ENCODE measurements at places on chromosomes 12 and 14.

DNA sequence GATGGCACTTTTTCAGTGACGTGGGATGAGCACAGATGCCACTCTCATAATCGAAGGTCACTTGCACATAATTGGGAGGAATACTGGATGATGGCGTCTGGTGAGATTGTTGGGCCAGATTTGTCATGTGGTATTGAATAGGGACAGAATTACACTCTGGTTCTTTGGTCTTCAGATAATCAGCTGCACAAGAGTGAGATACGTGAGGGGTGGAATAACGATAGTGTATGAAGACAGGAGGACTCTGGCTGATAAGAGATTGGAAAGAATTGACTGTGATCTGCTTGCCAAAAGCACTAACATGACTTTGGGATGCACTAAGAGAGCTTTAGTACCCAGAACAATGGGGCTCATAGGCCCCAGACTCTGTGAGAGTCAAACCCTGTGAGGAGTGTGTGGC lies 7.0 kb upstream of the RABGGTA start:
- DNase-seq = no peak

DNA sequence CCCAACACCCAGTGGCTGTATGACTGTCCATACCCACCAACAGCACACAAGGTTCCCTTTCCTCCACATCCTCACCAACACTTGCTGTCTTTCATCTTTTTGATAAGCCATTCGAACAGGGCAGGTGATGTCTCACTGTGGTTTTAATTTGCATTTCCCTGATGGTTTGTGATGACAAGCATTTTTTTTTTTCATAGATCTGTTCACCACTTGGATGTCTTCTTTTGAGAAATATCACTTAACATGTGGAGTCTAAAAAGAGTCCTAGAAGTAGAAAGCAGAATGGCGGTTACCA lies 198.1 kb upstream of the DIO3 start:
- no peak for DNase-seq

DNA sequence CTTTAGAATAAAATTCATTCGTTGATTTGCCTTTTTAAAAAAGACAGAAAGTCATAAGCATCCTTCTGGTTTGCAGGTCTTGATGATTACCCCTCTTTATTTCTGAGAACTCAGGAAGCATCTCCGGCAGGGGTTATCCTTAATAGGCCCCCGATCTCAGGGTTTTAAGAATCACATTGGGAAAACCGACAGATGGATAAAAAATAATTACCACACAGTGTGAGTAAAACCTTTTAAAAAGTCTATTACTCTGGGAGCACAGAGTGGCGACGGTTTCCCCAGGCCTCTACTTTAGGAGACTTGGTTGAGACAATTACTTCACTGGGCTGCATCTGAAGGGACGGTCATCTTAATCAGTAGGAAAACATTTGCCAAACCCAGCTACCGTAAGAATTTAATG lies 56.5 kb downstream of the KCNMB4 start:
- no peak for DNase-seq

DNA sequence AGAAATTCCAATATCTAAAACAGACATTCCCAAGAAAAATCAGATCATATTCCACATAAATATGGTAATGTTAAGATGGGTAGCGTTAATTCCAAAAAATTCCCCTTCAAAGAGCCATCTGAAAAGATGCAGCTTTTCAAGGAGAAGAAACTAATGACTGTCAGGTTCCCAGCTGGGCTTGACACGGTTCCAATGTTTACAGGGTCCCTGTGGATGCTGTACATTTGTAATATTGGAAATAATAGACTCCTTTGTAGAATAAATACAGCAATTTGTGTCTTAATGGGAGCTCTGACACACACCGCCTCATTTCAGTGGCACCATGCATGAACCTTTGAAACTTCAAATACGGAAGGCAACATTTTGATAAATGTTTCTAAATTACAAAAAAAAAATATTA lies 140.6 kb downstream of the ITPR2 start:
- DNase-seq = no peak

DNA sequence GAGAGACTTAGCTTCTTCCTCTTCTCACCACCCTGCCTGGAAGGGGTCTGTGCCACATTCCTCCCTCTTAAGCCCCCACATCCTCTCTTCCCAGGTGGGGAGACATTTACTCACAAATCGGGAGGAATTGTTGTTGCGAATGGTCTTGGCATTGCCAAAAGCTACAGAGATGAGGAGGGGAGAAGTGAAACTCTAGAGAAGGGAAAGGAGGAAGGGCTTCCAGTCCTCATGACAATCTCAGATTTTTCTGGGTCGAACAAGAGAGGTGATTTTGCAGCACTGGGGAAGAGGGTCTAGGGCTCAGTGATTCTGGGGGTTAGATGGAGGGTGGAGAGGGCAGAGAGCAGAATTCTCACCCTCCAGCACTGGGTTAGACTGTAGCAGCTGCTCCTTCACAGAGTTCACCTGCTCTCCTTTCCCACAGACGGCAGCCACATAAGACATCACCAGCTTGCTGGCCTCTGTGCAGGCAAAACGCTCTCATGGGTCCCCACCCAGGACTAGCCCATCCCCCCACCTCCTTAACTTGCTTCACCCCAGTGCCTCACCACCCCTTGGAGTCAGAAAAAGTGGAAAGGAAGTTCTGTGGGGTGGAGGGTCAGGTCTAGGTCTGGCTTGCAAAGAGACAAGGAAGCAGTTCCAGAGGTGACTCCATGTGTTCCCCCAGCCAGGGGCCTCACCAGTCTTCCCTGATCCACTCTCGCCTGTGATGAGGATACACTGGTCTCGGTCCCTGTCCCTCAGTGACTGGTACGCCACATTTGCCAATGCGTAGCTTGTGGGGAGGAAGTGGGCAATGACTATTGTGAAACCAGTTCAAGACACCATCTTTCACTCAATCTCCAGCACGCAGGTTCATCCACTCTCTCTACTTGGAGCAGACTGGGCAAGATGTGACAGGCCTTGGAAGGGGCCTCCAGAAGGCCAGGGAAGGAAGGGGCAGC lies 2.7 kb downstream of the MYO1A start:
- no peak for DNase-seq

GRCh38 chr12:15796493-15797141 lies 7.4 kb upstream of the EPS8 start:
- no peak for DNase-seq

GRCh38 chr12:65311260-65311659 lies 32.8 kb downstream of the MSRB3 start:
- DNase-seq = no peak

- no peak for DNase-seq
These were observed 2.8 kb upstream of the TMEM229B start for GRCh38 chr14:67491285-67491684.

DNA sequence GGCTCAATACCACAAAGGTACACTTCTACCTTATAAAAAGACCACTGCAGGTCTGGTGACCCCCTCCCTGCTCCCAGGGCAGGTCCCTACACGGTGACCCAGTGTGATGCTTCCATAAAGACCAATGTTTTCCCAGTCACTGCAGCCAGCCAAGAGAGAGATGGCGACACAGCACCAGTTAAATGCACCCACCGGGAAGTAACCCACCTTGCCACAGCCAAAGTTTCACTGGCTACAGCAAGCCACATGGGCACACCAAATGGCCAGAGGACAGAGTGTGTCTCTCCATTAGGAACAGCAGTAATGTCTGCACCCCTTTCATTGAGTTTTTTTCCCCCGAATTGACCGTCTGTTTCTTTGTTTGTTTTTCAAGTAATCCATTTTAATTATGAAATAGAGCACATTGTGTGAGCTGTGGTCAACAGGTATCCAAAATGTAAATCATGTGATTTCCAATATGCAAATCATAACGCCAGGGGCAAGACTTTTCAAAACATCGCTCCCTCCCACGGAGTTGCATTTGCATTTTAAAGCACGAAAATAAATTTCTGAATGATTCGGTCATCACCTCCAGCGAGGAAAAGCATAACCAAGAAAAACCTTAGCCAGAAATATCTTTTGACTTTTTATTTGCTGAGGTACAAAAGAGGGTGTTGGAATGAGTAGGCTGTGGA lies 48.9 kb upstream of the EML1 start:
- DNase-seq = no peak

DNA sequence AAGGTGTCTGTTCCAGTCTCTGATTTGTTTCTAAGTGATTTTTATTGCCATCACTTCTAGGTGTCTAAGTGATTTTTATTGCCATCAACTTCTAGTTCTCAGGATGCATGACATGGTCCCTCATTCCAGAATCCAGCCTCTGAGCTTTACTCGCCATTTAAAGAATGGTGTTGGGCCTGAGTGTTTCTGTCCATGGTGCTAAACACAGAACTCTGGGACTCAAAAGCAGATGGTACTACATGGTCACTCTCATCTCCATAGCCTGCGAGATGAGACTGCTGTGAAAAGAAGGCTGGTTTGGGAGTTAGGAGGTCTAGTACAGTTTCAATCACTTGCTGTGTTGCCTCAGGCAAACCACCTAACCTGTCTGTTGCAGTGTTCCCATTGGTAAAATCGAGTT lies 276.6 kb downstream of the NRXN3 start:
- DNase-seq = no peak

DNA sequence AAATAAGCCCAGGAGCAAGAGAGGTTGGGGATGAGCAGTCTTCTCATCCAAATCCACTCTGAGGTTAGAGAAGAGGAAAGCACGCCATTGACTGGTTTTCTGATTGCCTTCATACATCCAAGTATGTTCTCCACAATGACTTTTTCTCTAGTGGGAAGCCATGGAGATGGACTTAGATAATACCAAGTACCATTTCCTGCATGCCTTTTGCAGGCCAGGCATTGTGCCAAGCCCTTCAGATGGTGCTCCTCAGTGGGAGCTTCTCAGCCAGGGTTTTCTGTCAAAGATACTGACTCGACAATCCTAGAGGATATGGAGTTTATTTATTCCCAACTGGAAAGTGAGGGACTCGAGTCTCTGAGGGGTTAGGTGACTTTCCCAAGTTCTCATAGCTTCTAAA lies 218.0 kb downstream of the ZFP36L1 start:
- DNase-seq = no peak

DNA sequence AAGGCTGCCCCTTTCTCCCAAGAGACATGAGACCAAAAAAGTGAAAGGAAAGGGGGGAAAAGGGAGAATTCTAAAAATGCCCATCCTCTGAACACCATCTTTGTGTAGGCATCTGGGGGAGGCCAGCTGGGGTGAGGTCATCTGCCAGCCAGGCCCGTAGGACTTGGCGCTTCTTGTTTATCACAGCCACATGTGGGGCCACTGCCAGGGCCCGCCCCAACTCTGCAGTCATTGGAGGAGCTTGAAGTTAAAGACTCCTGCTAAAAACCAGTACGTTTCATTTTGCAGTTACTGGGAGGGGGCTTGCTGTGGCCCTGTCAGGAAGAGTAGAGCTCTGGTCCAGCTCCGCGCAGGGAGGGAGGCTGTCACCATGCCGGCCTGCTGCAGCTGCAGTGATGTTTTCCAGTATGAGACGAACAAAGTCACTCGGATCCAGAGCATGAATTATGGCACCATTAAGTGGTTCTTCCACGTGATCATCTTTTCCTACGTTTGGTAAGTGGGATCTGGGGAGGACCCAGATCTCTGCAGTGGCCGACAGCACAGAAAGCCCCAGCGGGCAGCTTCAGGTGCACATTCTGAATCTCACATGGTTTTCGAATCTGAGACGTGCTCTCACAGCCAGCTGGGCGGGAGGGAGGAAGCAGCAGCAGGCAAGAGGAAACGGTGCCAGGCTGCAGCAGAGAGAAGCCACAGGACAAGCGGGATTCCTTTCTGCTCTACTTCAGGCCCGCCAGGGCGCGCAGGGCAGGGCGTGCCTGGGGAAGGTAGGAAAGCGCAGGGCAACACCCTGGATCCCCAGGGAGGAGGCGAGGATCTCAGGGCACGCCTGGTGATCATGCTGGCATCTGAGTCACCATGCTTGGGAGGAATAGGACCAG lies at the start of gene P2RX7:
TSS of gene P2RX7 (plus strand) at position 276 of the 881 bp plus-strand sequence. CDS start at position 371, 95 bp downstream.
- DNase-seq = peak; percentile 36

DNA sequence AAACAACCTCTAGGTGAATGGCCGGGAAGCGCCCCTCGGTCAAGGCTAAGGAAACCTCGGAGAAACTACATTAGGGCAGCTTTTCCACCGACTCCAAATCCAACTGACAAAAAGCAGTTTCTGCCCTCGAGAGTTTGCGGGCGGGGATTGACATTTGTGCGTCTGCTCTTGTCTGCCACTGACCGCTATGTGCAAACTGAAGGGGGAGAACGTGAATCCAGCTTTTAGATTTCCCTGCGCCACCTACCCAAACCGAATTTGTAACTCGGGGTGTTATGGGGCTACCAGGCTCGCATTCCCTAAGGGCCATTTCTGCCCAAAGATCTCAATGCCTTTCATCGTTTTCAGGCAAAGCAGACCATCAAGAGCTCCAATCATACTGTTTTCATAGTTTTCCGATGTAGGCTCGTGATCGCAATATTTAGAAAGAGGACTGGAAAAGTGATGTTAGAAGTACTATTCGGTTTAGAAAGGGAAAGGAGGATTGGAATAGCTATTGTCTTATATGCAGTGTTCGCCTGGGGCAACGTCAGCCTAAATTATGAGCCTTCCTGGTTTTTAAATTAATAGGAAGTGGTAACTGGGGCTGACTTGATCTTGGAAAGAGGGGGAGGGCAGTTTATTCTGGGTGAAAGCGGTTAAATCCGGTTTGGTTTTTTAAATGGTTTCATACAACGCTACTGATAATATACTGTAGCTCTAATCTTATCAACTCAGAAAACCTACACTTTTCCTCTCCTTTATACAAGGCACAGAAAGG lies 45.4 kb downstream of the BCAT1 start:
- no peak for DNase-seq

- DNase-seq = peak; percentile 90
These were observed at the start of gene PPP1R3E for GRCh38 chr14:23302290-23303225. Gene PPP1R3E, minus strand, starts transcription at chr14:23302859. Its CDS starts 283 bp downstream, at chr14:23302576.

- DNase-seq = no peak
These were observed 32.8 kb upstream of the AMN start for GRCh38 chr14:102889615-102890014.

DNA sequence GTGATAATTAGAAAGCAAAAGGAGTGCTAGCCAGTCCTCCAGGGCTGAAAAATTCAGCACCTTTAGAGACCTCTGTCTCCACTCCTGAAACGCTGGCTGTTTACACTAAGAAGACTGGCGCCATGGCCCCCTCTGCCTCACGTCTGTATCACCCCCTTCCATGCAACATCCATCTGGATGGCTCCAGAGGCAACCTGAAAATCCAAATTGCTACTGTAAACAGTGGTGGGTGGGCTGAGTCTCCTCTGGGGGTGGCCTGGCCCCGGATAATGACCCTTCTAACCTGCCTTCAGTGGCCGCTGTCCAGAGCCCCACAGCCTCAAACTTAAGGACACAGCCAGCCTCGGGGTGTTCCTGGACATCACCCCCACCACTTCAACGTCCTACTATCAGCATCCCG lies 1.4 kb downstream of the PRKD1 start:
- DNase-seq = no peak

- peak; percentile 21 for DNase-seq
These were observed 116.6 kb downstream of the ETV6 start for GRCh38 chr12:11765817-11766794.

DNA sequence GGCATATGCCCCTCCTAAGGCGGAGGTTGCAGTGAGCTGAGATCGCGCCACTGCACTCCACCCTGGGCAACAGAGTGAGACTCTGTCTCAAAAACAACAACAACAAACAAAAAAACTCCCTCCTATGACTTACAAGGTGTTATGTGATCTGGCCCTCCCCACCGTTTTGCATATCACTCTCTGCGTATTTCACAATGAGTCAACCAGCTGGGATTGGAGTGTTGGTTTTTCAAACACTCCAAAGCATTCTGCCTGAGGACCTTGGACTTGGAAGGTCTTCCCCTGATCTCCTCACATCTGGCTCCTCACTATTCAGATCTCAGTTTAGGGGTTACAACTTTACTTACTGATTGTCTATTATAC lies 14.0 kb downstream of the MANSC1 start:
- no peak for DNase-seq

All from activated CD8-positive, alpha-beta memory T cell treated with anti-CD3 and anti-CD28 coated beads, Interleukin-2, amount 50 U/mL, for 4 hours (primary cell).